Mesothelial cell of epicardium (in vitro differentiated cells): ENCODE measurements at places on chromosomes 6 and 20. TPM values are rescaled to one million over a fixed set of nuclear protein-coding genes. Genes with fewer than 3 reads are reported as not detected.

HLA-DQB1 gene
- total RNA-seq: 9.0 to 9.8 TPM (median 9.7 TPM) in 3 replicates

ZSCAN31 gene
- 5.8 to 8.8 TPM (median 6.0 TPM) in 3 replicates for total RNA-seq

DEFB132 gene
- not detected in 3 replicates for total RNA-seq

DEF6 gene
- total RNA-seq: 9.3 to 11.3 TPM (median 9.7 TPM) in 3 replicates

- DNase-seq: no peak
Measured at GRCh38 chr6:43695967-43696291, 8.3 kb upstream of the MRPS18A start.

GRCh38 chr6:108074359-108075144 lies at the start of gene OSTM1:
Gene OSTM1, minus strand, starts transcription at chr6:108074741. Its CDS starts 90 bp downstream, at chr6:108074651.
- DNase-seq: peak; percentile 91

GRCh38 chr20:63097336-63097831 lies 90.6 kb upstream of the BHLHE23 start:
- DNase-seq: peak; percentile 12

- DNase-seq: no peak
Measured at GRCh38 chr6:143323729-143324470, 126.6 kb downstream of the ADAT2 start.
